GM12864 (cell line): ENCODE measurements at places on chromosomes 1 and 21.

DNA sequence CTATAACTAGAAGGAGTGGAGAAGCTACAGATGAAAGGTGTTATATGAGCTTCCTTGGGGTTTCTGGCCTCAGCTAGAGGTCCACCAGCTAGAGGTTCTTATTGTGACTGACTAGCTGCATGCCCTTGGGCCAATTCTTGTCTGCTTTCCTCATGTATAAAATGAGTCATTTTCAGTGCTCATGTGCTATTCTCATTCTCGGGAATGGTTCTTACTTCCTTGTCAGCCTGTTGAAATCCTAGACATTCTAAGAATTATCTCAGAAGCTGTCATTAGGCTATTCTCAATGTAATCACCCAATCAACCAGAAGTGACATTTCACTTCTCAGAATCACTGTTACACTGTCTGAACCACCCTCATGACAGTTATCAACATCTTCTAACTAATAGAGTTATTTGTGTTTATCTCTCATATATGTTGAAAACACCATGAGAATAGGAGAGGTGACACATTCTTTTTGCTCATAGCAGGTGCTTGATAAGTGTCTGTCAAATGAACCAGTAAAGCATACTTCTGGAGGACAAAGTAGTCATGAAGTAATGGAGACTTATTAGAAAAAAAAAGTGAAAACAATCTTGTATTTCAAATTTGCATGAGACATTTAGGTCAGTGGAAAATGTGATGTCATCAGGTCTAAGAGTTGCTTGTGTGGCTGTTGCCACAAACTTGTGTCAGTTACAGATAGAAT, 122.8 kb upstream of the IVNS1ABP start:
- peak; percentile 18 for DNase-seq

- no peak for DNase-seq
Measured at GRCh38 chr1:91501971-91502671, 1.5 kb downstream of the CDC7 start.

DNA sequence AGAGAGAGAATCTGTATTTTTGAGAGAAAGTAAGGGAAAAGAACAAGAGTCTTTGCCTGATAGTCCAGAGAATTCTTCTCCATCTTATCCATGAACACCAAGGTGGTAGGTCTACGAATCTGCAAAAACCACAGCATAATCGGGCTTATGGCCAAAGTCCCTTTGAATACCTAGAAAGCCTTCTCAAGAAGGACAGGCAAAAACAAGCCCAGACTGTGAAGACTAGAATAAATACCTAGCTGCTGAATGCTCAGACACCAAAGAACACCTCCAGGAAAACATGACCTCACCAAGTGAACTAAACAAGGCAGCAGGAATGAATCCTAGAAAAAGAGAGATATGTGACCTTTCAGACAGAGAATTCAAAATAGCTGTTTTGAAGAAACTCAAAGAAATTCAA, 79.2 kb downstream of the HFM1 start:
- DNase-seq: no peak

DNA sequence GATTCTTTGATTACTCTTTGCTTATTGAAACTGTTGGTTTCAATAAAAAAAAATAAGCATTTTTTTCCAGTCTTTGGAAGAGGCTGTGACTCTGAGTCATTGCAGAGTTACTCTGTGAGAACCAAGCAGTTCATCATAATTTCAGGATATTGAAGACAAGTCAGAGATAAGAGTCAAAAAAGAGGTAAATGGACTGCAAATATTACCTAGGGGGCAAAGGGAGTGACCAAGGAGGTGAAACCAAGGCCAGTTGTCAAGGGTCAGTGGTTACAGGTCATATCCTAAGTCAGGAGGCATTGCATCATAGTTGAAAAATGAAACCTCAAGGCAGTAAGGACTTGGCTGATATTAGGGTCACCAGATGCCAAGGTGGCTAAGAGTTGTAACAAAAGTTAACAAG, 597.1 kb upstream of the USP24 start:
- DNase-seq: no peak

- no peak for DNase-seq
Measured at GRCh38 chr1:63545780-63546179, 22.5 kb downstream of the EFCAB7 start.
